NCI-H1048 (cell line): ENCODE measurements at places on chromosomes 3 and 15.
A peak's percentile ranks its signal among the peaks of the same experiment; 100 is the strongest.

DNA sequence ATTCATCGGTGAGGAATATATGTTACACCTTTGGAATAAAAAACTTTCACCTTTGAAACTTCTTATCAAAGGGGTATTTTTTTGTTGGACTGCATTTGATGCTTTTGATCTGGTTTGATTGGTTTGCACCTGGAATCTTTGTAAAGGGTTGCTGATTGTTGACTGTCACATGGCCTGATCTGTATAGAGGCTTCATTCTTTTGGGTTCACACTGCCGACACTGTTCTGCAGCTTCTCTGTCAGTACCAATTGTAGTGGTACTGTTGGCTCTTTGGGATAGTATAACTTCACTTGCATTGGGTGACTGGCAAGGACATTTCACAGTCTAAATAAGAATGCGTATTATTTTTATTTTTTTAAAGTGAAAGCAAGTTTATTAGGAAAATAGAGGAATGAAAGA lies 155.7 kb downstream of the DOCK3 start:
- DNase-seq: no peak

DNA sequence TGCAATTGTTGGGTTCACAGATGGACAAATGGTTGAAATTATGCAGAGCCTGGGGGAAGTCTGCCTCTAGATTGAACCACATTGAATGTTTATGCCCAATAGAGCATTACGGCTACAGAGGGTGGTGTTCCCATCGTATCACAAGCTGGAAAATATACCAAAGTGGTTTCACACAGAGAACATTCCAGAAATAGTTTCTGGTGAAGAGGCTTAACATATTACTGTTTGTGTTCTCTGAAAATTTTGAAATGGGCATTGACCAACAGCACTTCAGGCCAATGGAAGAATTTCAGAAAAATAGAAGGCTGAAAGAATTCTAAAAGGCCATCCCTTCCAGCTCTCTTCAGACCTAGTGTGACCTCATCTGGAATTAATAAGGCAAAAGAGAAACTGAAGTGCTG lies 203.9 kb downstream of the NEK10 start:
- no peak for DNase-seq

DNA sequence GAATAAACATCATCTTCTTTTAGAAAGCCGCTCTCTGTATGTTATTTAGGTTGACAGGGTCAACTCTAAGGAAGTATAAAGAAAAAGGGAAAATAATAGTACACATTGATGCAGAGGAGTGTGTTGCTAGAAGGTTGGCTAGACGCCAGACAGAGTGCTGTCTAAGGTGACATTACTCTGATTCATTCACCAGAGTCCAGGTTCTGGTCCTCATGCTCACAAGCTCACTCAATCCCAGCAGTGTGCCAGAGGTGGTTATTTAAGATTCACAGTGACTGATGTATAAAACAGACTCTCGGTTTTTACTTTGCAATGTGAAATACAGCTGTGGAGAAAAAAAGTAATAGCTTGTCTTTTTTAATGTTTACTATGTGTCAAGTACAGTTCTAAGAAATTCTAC lies 1.7 kb downstream of the CFAP44 start:
- DNase-seq: no peak

DNA sequence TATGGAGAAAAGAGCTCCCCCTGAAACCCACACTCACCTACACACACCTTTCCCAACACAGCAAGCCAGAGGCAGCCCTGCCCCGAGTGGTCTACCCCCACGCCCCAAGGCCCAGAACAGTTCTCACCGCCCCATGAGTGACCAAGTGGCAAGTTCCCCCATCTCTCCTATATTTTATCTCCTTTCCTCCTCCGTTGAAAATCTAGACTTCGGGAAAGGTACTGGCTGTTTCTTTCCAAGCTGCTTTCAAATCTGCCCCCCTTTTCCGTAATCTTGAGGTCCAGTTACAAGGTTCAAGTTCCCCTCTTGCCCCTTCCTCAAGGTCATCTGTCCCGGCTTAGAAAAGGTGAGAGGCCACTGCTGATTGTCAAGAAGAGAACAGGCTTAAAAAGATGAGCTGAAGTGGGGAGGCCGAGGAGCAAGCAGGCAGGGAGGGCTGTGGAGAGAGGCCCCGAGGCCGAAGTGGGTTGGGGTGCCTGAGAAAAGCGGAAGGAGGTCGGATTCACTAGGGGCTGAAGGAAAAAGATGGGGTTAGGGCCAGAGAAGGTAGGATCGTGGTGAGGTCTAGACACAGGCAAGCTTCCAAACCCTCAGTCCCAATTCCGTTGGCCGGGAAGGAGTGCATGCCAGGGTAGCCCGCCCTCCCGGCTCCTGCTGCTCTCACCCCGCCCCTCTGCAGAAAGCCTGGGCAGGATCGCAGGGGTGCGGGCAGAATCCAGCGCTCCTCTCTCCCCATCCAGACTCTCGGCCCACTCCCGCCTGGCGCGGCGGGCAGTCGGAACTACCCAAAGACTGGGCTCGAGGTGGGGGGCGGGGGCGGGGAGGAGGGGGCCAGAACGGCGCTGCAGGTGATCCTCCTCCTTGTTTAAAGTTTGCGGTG lies 1.7 kb downstream of the SEMA5B start:
- no peak for DNase-seq

DNA sequence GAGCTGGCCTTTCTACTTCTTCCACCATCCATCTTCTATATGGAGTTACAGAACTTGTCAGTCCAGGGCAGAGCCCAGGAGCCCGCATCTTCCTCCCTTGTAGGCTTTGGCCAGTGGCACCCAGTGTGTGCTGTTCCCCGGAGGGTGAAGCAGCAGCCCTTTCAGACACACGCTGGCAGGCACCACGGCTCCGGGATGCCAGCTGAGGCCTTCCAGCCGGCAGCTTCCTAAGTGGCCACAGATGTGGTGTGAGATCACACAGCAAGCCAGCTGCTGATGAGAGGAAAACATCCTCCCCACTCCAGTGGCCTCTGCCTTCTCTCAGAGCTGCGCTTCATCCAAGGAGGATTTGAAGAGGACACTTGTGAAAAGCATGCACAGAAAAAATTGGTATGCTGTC lies 24.1 kb downstream of the CRABP1 start:
- no peak for DNase-seq

DNA sequence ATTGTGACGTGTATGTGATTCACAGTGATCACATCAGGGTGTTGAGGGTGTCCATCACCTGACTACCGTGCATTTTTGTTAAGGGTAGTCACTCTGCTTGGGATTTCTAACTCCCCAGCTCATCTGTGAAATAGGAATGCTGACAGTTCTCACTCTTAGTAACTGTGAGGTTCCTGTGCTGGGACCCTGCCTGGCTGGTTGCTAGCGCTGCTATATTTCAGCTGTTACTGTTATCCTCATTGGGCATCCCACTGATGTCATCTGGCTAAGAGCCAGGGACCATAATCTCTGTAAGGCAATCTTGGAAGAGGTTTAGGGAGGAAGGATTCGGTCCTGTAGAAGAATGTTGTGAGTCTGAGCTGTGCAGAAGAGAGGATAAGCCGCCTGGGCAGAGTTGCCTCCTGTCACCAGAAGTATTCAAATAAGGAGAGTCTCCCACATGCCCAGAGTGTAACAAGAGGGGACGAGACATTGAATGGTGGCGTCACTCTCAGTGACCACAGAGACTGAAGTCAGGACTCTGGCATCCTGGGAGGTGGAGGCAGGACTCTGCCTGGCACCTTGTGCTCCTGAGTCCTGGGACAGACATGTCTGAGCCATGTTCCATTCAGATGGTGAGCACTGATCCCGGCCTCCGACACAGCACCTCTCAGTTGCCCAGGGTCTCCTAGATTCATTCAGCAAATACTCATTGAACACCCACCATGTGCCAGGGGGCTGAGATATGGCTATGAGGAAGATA lies 52.2 kb downstream of the FBLN2 start:
- DNase-seq: no peak

GRCh38 chr3:5520237-5520636 lies 332.7 kb downstream of the EDEM1 start:
- DNase-seq: no peak

GRCh38 chr3:118968111-118968510 lies 66.5 kb downstream of the IGSF11 start:
- no peak for DNase-seq

- no peak for DNase-seq
Observed at GRCh38 chr15:49831206-49831965, 210.5 kb downstream of the DTWD1 start.

DNA sequence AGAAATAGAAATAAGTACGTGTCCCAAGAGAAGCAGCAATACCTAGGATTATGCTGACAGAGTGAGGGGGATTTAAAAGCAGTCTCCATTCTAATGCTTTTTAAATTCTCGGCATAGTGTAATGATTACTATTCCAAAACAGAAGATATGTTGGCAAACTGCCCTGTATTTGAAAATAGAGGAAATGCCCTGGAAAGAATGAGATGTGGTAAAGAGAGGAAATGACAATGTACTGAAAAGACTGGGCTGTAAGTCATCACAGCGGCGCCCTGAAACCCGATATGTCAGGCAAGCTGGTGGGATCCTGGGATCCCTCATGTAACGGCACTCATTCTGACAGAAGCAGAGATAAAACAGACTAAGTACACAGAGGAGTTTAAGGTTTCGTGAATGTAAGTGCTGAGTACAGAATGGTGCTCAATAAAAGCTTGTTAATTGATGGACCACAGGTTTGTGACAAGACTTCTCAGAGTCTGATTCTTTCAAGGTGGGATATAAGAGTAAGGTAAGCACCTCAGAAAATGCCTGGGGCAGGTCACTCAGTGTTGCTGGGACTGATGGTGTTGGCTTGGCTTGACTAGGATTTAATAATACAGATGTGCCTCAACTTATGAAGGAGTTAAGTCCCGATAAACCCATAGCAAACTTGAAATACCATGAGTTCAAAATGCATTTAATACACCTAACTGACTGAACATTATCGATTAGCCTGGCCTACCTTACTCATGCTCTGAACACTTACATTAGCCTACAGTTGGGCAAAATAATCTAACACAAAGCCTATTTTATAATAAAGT lies 91.4 kb downstream of the NFKBIZ start:
- DNase-seq: no peak

- DNase-seq: no peak
Observed at GRCh38 chr3:78794431-78794830, 973.4 kb downstream of the ROBO1 start.

DNA sequence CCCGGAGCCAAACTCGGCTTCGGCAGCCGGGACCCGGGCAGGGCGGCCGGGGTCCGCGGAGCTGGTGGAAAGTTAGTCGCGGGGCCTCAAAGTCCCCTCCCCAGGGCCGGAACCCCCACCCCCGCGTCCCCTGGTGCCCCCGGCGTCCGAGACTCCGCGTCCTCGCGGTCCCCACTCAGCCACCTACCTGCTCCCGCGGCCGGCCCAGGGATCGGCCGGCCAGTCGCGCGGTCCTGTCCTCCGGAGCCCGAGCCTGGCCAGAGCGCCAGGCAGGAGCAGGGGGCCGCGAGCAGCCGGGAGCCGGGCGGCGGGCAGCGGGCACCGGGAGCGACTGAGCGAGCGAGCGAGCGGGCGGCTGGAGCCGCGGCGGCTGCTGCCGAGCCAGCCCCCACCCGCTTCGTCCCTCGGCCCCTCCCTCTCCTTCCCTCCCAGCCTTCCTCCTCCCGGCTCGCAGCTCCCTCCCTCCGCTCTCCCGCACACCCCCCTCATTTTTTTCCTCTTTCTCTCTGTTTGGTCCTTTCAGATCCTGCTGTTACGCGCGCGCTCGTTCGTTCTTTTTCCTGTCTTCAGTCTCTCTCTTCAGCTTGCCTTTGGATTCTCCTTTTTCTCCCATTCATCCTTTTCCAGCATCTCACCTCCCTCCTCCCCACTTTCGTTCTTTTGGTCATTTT lies at the start of gene MEGF11:
TSS of gene MEGF11 (minus strand) at position 333 of the 671 bp plus-strand sequence. CDS start 125,347 bp downstream, outside the sequence.
- peak; percentile 28 for DNase-seq

- DNase-seq: no peak
Observed at GRCh38 chr15:97521381-97522285, 438.9 kb upstream of the ARRDC4 start.

DNA sequence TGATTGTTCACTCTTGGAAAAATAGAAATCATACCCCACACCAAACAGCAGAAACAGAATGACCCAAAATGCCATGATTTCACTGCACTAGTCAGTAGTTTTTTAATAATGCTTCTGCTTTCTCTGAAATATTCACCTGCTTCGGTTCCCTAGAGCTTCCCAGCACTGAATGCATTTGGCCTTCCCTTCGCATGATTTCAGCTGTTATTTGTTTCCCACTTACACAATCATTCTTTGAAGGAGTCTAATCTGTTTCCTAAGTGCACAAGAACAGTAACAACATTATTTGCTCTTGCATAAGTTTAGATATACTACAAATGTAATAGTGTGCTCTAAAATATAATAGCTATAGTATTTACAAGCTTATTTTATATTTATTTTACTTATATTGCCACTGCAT lies 178.7 kb downstream of the STAC start:
- DNase-seq: no peak

DNA sequence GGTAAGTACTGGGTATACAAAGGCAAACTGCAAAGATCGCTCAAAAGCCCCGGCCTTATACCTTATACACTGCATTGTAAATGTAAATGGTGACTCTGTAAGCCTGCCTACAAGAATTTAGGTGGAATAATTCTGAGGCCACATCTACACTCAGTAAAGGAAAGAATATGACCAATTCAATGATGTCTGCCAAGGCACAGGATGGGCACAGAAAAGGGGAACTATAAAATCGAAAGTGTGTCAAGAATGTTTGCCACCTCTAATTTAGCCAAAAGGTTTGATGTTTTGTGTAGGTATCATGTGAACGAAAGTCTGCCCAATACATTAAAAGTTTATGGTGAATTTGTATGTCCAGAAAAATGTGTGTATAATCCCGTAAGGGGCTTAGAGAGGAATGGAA lies 96.1 kb downstream of the FOXP1 start:
- DNase-seq: no peak

- no peak for DNase-seq
Observed at GRCh38 chr3:11794927-11795326, 51.8 kb downstream of the TAMM41 start.

DNA sequence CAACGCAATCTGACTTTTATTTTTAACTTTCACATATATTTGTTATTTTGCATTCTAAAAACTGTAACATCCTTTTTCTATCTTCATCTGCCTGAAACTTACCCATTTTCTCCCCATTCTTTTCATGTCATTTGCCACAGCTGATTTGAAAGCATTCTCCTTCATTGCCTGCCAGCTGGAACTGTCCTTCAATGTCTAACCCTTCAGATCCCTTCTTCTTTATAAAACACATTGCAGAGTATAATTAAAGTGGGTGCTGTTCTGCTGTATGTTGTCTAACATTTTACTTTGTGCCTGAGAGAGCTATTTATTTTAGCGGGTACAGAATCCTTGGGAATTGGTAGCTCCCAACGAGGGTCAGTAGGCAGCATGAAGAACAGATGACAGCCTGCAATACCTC lies 827.4 kb downstream of the IGSF11 start:
- no peak for DNase-seq

DNA sequence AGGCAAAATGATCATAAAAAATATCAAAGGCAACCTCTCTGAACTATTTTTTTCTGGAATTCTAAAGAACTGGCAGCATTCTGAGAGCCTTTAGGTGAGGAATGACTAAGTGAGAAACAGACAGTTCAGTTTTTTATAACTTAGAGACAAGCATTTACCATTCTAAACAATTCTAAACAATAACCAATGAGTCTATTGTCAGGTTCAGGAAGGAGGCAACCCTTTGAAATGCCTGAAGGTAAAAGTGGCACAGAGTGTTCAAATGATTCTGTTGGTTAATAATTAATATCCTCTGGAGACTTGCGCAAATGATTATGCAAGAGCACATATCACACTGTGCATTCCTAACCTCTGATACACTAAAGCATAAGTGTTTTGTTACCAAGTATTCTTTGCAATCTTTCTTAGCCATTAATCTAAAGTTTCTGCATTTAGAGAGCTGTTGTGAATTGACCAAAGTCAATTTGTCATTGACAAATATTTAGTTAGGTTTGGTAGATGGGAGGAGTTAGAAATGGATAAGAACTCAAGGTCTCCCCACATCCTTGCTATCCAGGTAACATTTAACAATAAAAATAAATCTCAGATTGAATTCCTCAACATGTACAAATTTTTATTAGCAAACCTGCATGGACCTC lies 9.2 kb upstream of the TGFBR2 start:
- DNase-seq: no peak
